Epithelial cell of proximal tubule (primary cell): ENCODE measurements at places on chromosomes 2 and 18. TPM values are rescaled to one million over a fixed set of nuclear protein-coding genes. Genes with fewer than 3 reads are reported as not detected.

MEP1B gene
- total RNA-seq, result not detected in 2 replicates

OSBPL1A gene
- 20.8 and 24.7 TPM in 2 replicates for total RNA-seq

CCL20 gene
- 1.0 and 1.2 TPM in 2 replicates for total RNA-seq

CNGA3 gene
- total RNA-seq, result not detected in 2 replicates

SNTG2 gene
- 0.22 TPM in 1 of 2 replicates, not detected in the other for total RNA-seq

LYPD6 gene
- total RNA-seq, result 7.5 and 7.9 TPM in 2 replicates

NCOA1 gene
- total RNA-seq, result 3.5 and 11.0 TPM in 2 replicates

SNORC gene
- total RNA-seq, result 1.2 and 5.0 TPM in 2 replicates
